ENCODE measurements at places on chromosomes 1 and 21. TPM values are rescaled to one million over a fixed set of nuclear protein-coding genes. Genes with fewer than 3 reads are reported as not detected.

Gene OPTC
- not detected for total RNA-seq

Gene WNT9A
- 0.66 TPM for total RNA-seq

Gene LCE1C
- not detected for total RNA-seq

Gene GPR25
- 5.5 TPM for total RNA-seq

Gene CFHR1
- total RNA-seq, result not detected

Gene C1QB
- 1.2 TPM for total RNA-seq

Gene ZBTB8A
- total RNA-seq, result 0.12 TPM

Gene ELOA
- total RNA-seq, result 32.8 TPM

Gene PTPRC
- total RNA-seq, result 739 TPM

Gene FCRL3
- total RNA-seq, result 13.6 TPM

DNA sequence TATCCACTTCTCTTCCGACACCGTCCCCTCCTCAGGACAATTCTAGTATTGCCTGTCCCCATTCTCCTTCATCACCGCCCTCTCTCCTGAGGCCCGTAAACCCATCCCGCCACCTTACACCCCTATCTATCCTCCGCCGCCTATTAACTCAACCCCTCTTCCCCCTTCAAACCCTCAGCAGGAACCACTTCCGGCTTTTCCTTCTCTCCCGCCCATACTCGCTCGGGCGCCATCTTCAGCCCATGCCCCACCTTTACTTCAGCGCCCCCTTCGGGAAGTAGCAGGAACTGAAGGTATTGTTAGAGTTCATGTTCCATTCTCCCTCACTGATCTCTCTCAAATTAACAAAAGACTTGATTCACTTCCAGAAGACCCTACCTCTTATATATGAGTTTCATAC lies 31.6 kb downstream of the VN1R5 start:
- DNase-seq, result no peak

GRCh38 chr1:111270771-111271463 lies 19.7 kb upstream of the CHIA start:
- DNase-seq, result no peak

- no peak for DNase-seq
Observed at GRCh38 chr1:186762653-186763052, 66.1 kb upstream of the PLA2G4A start.

DNA sequence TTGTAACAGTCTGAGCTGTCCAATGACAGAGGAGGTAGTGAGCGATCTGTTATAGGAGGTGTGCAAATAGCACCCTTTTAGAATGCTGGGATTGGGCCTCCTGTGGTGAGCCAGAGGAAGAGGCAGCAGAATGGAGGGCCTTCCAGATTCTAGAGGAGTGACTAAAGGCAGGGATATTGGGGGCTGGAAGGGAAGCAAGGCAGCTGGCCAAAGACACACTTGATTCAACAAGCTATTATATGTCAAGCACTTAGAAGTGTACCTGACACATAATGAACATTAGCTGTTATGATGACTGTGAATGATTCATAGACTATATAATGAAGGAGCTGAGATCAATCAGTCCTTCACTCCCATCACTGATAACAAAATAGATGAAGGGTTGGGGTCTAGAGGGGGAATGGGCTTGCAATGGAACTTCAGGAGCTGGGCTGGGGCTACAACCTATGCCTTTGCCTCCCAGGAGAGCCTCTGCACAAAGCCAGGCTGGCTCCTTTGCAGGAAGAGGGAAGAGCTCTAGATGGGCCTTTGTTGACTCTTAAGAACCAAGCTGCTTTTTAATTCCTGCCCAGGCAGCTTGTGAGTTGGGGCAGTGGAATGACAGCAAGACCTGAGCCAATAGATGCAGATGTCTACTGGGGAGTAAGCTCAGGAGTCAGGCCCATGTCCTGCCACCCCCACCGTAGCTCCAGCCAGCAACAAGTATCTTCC lies 2.3 kb upstream of the MKNK1 start:
- DNase-seq, result no peak

GRCh38 chr1:37947364-37947763 lies 511 bp upstream of the INPP5B start:
- DNase-seq, result no peak

DNA sequence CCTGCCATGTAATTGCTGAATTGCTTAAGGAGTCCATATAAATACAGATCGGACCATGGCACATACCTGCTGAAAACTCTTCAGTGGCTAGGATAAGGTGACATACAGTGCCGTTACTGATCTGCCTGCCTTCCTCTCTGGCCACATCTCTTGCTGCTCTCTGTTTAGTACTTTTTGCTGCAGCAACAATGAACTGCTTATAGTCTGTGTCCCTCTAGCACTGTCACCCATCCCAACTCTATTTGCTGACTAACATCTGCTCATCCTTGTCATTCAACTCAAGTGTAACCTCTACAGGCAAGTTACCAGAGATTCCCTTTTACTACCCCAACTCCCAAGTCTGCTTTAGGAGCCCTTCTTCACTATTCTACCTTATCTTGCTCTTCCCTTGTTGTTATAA lies 65.6 kb downstream of the GTF2B start:
- no peak for DNase-seq

- DNase-seq, result peak; percentile 49
Observed at GRCh38 chr1:19341201-19342061, 29.3 kb downstream of the SLC66A1 start.

DNA sequence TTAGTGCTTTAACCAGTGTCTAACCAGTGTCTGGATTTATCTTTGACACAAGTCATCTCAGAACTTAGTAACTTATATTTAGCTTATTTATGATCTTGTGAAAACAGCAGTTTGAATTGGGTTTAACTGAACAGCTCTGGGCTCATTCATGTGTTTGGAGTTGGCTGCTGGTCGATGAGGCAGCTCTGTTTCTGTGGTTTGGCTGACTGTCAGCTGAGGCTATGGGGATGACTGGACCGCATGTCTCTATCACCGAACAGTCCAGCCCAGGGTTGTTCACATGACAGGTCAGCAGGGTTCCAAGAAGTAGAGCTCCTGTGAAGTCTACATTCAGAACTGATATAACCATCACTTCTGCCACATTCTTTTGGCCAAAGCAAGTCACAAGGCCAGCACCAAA lies 29.1 kb upstream of the C21orf91 start:
- no peak for DNase-seq

DNA sequence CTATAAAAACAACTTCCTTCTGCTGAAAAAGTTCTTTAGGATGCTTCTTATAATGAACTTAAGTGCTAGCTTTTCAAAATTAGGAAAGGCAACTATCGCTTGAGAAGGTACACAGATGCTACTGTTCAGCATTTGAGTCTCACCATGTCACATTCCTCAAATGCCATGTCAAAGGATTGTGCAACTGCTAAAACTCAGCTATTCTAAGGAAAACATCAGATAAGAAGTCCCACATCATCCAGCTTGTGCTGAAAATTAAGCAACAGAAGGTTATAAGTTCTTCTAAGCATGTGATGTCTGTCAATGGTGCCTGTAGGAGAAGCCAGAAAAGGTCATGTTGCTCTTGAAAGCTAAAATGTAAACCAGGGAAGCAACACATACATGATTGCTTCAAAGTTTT lies 36.5 kb downstream of the MCOLN2 start:
- DNase-seq, result no peak

DNA sequence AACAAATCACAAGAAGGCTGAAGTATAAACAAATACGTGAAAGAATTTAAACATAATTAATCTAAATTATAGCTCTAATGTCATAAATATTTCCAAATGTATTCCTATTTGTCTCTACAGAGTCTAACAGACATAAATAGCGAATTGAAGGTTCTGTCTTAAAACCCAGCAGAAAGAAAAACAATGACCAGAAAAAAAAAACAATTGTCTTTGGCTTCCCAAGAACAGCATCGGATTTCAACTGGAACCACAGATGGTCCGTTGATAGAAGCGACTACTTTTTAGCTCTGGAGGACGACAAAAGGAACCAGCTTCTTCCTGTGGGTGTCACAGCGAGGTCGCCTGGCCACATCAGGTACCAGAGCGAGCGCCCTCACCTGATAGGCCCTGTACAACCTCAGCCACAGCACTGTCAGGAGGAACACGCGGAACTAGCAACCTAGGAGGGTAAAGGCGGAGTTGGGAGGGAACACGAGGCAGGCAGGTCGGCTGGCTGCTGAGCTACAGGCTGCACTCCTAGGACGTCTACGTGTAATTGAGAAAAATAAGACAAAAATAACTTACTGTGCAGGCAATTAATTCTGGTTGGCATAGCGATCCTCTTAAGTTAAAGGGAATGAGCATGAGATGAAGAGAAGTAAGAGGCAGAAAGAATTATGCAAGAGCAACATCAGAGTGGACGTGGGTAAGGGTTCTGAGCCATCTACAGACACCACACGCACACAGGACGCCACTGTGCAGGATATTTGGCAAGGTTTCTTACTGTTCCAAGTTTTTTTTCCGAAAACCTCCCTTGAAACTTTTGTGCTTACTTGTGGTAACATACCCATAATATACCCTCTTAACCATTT lies 16.7 kb upstream of the PRDM15 start:
- DNase-seq, result peak; percentile 50

DNA sequence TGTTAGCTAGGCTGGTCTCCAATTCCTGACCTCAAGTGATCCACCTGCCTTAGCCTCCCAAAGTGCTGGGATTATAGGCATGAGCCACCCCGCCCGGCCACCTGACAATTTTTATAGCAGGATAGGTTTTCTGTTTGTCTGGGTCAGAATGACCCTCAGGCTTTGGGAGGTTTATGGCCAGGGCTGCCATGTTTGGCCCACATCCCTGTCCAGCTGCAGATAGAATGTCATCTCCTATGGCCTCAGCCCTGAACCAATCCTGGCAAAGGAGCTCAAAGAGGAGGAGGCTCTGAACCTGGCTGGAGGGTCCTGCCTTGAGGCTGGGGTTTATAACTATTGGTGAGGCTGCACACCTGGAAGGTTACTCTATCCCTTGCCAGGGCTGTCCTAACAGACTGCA lies 83.0 kb downstream of the HMGB4 start:
- no peak for DNase-seq

GRCh38 chr21:37780991-37781983 lies 135.0 kb downstream of the KCNJ6 start:
- no peak for DNase-seq

GRCh38 chr1:212981025-212981495 lies 30.7 kb downstream of the VASH2 start:
- DNase-seq, result no peak

GRCh38 chr1:61426885-61427284 lies 298.1 kb downstream of the TM2D1 start:
- no peak for DNase-seq

DNA sequence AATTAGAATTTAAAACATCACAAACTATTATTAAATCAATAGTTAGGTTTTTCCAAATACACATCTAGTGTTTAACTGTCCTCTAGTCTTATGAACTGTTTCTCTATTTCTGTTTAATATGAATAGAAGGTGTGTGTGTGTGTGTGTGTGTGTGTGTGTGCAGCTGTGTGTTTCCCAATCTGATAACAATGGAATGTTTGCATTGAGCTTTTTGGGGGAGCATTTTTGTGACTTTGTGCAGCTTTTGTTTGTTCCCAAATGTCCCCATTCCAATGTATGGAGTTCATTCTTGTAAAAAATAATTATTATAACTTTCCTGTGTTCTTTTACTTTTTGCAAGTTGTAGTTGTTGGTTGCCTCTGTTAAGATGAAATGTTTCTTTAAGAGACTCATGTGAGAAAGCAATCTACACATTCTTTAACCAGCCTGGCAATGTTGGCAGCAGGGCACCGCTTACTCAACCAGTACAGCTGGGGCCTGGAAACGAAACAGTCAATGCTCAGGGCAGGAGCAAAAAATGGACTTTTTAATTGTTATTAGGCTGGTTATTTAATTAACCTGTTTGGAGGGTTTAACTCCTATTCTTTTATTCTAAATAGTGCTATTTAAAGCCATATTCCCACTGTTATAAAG lies 354.3 kb downstream of the SRGAP2C start:
- no peak for DNase-seq

DNA sequence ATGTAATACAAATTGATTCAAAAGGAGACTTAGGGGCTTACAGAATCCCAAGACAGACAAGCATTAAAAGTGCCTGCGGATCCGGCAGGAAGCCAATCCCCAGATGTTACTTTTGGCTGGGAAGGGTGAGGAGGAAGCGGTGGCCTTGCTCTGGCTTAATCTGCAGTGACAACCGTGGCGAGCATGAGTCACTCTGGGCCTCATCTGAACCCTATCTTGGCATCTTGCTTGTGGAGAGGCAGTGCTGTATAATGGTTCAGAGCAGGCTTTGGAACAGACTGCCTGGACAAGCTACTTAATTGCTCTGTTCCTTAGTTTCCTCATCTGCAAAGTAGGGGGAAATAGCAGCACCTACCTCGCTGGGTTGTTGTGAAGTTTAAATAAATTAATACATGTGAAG lies 74.1 kb downstream of the XCL2 start:
- no peak for DNase-seq

GRCh38 chr1:23601135-23601967 lies 42.0 kb upstream of the ID3 start:
- DNase-seq, result peak; percentile 28

GRCh38 chr1:162141281-162142054 lies 72.0 kb downstream of the NOS1AP start:
- no peak for DNase-seq

DNA sequence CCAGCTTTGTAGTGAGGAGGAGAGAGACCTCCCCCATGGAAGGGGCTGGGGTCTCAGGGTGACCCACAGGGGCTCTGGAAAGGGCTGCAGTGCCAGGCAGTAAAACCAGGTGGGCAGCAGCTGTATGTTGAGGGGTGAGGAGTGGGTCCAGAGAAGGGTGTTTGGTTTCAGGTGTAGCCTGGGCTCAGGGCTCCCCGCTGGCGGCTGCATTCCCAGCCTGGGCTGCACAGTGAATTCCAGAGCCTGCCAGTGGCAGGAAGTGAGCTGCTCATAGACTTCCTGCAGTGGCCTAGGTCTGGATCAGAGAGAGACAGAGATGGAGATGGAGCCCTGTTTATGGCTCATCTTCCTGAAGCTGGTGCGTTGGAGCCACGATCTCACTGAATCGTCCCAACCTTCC lies 356.4 kb downstream of the PTPRU start:
- DNase-seq, result no peak

DNA sequence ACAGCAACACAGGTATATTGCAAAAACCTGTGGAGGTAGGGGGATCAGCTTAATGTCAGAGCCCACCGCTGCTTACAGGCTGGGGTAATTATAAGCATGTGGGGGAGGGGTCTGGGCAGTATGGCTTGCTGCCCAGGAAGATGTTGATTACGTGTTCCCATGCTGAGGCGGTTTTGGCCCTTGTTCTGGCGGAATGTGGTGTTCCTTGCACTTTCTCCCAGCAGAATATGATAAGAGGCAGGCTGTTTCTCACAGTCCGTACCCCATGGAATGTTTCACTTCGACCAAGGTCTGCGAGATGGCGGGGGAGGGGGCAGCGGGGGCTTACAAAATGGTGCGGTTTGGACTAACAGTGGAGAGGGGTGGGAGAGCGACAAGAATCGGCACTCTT lies 9.8 kb upstream of the HPCAL4 start:
- DNase-seq, result no peak

DNA sequence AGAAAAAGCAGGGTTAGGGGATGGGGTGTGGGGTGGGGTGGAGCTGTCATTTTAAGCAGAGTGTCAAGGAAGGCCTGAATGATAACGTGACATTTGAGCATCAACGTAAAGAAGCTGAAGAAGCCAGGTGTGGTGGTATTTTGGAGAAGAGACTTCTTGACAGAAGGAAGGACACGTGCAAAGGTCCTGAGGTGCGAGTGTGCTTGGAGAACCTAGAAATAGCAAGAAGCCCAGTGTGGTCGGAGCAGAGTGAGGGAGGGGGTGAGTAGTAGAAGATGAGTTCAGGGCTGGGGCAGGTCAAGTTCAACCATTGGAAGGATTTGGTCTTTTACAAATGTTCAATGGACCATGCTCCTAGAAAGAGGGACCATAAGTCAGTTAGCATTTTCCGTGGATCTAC lies 140.2 kb upstream of the ZBTB40 start:
- DNase-seq, result no peak

- no peak for DNase-seq
Observed at GRCh38 chr1:62528015-62528414, 69.3 kb upstream of the ANGPTL3 start.

GRCh38 chr21:44552136-44552535 lies 831 bp upstream of the KRTAP10-2 start:
- no peak for DNase-seq
